ENCODE measurements at places on chromosomes 2 and 18. TPM values are rescaled to one million over a fixed set of nuclear protein-coding genes. Genes with fewer than 3 reads are reported as not detected.
A peak's percentile ranks its signal among the peaks of the same experiment; 100 is the strongest.

TMEM200C gene
- polyA plus RNA-seq, result 3.4 TPM

BIN1 gene
- polyA plus RNA-seq, result 113 TPM

DLX2 gene
- 2.8 TPM for polyA plus RNA-seq

RIT2 gene
- not detected for polyA plus RNA-seq

UGT1A8 gene
- polyA plus RNA-seq, result not detected

RAB6C gene
- not detected for polyA plus RNA-seq

EFR3B gene
- polyA plus RNA-seq, result 1.6 TPM

PTPRN gene
- 9.8 TPM for polyA plus RNA-seq

- no peak for DNase-seq
These were observed 99.0 kb downstream of the ZFP36L2 start for GRCh38 chr2:43127208-43127940.

- no peak for DNase-seq
These were observed 1.3 kb downstream of the R3HDM1 start for GRCh38 chr2:135532581-135532980.

- DNase-seq, result no peak
These were observed 21.0 kb downstream of the C18orf63 start for GRCh38 chr18:74336656-74337055.

DNA sequence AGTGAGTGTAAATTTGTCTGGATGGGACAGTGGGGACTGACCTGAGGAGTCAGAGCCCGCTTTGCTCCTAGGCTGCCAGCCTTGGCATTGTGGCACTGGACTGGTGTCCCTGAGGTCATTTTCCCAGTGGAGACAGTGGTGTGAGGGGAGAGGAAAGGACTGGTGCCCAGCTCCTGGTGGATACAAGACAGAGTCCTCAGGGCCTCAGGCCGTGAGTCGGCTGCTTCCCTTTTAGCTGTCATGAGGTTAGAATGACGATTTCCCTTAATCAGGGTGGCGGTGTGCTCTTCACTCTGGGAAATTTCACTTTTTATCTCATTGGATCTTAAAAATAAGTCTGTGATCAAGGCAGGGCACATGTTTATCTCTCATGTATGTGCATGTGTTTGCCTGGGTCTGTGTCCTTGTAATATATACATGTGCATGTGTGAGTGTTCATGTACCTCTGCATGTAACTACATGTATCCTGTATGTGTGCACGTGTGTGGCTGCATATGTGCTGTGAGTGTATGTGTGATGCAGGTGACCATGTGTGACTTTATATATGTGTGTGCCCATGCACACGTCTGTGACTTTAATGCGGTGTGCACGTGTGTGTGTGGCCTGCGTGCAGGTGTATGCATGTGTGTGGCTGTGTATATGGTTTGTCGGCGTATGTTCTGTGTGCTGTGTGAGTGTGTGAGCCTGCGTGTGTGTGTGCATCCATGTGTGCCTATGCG lies 55.7 kb downstream of the GLI2 start:
- DNase-seq, result no peak

DNA sequence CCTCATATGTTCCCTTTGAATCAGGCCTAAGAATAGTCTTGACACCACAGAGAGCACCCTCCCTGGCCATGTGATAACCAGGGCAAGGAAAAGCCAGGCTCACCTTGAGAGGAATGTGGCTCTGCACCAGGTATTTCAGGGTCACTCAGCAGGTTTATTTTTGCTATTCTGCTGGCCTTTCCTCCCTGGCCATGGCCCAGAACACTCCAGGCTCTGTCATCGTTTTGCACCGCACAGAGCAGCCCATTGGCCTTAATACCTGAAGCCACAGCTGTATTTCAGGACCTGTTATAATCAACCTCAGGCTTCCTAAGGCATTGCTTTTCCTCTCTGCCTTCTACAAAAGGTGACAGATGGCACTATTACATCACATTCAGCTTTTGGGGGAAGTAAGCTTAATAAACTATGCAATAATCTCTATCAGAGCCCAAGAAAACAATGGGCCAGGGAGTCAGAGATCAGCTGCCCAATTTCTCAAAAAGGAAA lies 668.3 kb downstream of the IRS1 start:
- DNase-seq, result no peak

- peak; percentile 75 for DNase-seq
These were observed 571 bp downstream of the EEF1B2 start for GRCh38 chr2:206160125-206160806.

GRCh38 chr2:220077488-220077887 lies 450.1 kb downstream of the SLC4A3 start:
- peak; percentile 26 for DNase-seq

- DNase-seq, result peak; percentile 16
These were observed 102.0 kb downstream of the PLA2R1 start for GRCh38 chr2:159960414-159960813.

- DNase-seq, result no peak
These were observed 24.9 kb downstream of the IGFBP5 start for GRCh38 chr2:216670266-216671080.

- peak; percentile 84 for DNase-seq
These were observed 36.7 kb downstream of the PROC start for GRCh38 chr2:127454595-127455565.

DNA sequence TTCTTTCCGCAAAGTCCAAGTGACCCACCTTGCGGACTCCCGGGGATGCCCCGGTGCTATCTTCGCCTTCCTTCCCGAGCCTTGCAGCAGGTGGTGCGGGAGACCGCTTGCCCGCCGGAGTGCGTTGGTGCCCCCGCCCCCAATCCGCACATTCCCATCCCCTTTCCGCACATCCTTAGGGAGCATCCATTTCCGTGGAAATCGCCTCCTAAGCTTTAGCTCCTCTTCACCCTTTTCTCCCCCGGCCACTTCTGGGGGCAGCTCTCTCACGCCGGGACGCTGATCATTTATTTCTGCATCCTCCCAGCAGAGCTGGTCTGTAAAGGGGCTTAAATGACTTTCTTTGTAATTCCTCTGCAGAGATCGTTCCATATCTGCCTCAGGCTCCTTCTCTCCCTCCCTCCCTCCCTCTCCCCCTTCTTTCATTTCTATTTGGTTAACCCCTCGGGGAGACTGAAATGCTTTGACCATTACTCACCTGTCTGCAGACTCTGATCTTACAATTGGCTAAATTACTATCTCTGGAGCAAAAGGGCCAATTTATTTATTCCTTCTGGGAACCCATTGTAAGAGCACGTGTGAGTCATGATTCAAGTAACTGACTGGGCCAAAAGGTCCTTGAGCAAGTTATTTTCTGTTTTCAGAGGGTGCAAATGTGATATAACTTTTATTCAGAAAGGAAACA lies 1.3 kb upstream of the LYPD1 start:
- peak; percentile 37 for DNase-seq

- DNase-seq, result no peak
These were observed 871.9 kb downstream of the TSN start for GRCh38 chr2:122627388-122627787.

DNA sequence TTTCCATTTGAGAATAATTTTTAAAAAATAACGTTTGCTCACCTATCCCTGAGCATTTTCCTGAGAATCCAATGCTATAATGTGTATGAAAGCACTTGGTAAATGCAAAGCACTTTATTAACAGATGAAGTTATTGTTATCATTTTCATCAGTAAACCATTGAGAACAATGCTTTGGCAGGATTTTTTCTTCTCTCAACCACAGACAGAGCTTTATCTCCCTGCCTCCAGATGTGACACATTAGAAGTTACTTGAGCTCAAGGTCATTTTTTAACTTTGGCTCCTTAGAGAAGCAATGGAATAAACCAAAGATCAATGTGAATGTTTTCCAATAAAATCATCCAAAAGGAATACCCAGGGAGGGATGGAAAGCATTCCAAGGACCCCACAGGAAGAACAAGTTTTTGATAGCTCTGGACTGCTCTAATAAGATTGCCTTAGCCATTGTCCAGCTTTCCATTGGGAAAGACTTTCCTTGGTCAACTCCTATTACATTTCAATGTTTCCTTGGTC lies 118.9 kb upstream of the NT5C1B start:
- no peak for DNase-seq

Data from hepatocyte (in vitro differentiated cells).